Amniotic stem cell (primary cell): ENCODE measurements at places on chromosomes 7 and 10.

DNA sequence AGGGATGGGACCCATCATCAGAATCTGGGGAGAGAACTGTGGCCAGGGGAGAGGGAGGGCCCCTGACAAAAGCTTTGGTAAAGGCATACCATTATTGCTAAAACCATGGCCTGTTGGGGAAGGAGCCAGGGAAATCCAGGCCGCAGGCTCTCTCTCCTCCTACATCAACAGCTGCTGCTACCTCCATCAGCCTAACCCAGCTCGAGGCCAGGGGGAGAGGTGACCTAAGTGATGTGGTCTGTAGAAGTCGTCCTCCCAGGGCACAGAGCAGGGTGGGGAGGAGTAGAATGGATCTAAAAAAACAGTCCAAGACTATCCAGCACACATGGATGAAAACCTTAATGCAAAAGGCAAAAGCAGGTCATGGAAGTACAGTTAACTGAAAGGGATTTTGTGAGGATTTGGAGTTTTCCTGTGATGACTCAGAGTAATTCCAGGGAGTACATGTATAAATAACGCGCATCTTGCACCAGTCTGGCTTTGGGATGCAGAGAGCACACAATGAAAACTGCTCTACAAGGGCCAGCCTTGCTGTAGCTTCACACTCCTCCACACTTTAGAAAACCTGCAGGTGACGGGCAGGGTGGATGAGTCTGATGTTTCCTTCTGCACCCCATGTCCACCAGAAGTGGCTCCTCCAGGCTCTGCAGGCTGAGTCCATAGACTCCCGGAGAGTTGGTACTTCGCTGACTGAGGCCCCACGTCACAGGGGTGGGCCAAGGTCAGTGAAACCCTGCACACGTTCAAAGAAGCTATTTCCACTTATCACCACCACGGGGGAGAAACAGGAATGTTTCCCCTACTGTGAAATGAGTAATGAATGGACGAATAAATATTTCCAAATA lies 38.5 kb upstream of the MSMB start:
- DNase-seq: no peak

DNA sequence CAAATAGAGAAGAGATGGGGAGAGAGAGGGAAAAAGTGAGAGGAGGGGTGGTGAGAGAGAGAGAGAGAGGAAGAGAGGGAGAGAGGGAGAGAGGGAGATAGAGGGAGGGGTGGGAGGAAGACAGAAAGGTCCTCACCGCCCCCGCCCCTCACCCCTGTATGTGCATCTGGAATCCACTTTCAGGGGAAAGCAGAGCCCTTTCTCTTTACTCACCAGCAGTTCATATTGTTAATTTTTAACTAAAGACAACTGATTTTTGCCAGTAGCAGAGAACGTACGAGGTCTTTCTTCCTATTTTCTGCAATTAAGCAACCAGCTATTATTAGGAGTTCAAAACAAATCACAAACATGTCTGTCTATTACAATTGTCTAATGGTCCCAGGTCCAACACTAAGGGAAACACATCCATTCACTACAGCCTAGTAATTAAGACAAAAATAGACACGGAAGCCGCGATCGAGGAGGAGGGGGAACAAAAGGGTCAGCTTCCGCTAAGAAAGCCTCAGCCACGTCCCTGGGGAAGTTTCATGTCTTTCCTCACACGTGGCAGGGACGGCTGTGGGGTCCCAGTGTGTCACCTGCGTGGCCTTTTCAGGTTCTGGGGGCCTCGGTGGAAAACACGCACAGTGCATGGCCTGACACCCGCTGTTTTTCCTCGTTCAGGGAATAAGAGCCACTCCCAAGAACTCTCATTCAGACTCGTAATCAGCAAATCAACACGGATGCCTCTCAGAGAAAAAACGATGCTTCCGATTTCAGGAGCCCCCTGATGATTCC lies 572.0 kb downstream of the PTPRN2 start:
- DNase-seq: no peak

- DNase-seq: no peak
Measured at GRCh38 chr10:34746094-34746493, 69.0 kb downstream of the PARD3 start.

- DNase-seq: no peak
Measured at GRCh38 chr7:41130561-41131236, 572.2 kb downstream of the INHBA start.
